Muscle of back (tissue), 13 donors: ENCODE measurements at places on chromosomes 12 and 14.

DNA sequence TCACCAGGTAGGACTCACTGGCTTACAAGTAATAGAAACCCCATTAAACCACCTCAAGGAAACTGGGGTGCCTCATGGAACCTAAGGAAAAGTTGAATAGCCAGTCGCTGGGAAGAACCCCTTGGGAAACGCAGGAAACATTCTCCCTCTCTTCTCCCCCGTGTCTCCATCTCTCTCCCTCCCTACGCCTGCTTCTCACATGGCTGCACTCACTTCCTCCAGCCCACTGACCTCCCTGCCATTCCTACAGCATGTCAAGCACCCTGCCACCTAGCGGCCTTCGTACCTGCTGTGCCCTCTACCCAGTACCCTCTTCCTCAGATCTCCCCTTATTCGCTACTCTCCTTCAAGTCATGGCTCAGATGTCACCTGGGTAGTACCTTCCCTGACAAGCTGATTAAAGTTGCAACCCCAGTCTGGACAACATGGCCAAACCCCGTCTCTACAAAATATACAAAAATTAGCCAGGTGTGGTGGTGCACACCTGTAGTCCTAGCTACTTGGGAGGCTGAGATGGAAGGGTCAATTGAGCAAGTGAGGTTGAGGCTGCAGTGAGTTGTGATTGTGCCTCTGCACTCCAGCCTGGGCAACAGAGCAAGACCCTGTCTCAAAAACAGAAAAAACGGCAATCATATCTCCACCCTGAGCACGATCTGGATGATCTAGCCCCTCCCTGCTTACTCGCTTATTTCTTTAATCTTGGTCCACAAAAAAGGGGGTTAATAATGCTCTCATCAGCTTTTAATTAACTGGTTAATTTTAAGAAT is 6.4 kb upstream of the DTX1 start:
- DNase-seq, result no peak

- no peak for DNase-seq
Measured at GRCh38 chr12:65856521-65856920, 32.2 kb downstream of the HMGA2 start.

- no peak for DNase-seq
Measured at GRCh38 chr12:91889059-91889458, 256.6 kb downstream of the BTG1 start.

DNA sequence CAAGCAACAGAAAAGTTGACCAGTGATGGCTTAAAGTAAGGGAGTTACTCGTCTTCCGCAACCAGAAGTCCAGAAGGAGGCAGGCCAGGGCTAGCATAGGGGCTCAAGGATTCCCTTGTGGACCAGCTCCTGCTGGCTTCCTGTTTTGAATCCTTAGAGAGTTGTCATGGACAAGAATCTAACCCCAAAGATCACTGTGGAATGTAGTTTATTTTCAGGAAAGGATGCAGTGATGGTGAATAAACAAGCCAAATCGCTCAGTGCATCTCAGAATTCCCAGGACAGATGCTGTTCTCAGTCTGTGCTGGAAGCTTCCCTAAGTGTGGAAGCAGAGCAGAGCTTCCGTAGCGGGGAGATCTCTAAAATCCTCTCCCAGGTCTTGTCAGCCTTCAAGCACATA is 311.3 kb downstream of the C12orf75 start:
- DNase-seq, result peak; percentile 17

DNA sequence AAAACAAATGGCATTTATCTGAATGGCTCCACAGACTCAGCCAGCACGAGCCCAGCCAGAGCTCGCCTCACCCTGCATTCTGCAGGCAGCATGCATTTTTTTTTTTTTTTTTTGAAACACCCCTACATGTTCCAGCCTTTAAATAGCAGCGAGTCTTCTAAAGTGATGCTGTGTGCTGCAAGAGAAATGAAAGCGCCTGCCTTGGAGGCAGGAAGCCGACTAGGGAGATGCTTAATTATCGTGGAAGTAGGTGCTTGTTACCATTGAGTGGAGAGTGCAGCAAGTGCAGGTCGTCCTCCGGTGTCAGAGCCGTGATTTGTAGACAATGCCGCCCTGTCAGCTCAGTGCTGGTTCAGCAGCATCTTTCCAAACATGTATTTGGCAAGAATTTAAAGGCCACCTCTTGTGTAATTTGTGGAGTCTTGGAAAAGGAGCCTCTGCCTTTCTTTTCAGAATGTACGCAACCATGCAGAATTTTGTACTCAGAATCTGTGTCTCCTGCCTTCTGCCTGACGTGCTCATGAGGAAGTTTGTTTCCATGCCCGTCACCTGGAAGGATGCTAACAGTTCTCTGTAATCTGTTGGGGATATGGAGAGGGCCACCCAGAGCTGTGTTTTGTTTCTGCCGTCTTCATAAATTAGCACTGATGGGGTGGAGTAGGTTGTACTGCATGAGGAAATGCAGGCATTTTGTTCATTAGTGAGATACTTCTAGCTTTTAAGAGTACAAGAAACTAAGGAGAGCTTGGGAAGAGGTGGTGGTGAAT is 345.9 kb upstream of the RGS6 start:
- no peak for DNase-seq

DNA sequence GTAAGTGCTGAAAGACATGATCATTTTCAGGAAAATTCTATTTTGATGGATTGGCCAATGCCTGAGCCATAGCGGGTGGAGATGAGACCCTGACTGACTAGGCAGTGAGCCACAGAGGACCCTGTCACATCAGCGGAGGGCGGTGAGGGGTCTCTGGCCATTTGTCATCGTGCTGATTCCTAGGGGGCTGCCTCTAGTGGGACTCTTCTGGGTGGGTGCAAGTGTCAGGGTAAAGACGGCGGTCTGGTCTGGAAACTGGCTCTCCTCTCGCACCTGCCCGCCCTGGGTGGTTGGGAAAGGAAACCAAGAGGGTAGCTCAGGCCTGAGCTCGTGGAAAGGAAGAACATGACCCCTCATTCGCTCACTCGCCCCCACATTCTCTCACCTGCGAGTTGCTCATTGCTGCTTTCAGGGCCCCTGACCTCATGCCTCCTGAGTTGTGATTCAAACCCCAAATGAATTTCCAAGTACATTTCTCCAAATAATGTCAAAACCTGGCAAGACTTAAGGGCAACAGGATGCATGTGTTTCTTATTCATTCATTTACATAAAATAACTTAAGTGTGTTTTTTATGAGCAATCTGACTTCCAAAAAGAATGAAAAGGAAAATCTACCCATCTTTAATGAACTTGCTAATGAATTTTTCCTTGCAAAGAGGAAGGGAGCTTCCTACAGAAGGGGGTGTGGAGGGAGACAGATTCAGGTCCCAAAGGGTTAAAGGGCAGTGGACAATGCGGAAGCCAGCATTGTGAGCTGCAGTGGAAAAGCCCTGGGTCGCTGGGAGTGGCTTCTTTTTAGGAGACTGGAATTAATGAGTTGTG is 12.8 kb downstream of the MEG3 start:
- DNase-seq, result no peak

DNA sequence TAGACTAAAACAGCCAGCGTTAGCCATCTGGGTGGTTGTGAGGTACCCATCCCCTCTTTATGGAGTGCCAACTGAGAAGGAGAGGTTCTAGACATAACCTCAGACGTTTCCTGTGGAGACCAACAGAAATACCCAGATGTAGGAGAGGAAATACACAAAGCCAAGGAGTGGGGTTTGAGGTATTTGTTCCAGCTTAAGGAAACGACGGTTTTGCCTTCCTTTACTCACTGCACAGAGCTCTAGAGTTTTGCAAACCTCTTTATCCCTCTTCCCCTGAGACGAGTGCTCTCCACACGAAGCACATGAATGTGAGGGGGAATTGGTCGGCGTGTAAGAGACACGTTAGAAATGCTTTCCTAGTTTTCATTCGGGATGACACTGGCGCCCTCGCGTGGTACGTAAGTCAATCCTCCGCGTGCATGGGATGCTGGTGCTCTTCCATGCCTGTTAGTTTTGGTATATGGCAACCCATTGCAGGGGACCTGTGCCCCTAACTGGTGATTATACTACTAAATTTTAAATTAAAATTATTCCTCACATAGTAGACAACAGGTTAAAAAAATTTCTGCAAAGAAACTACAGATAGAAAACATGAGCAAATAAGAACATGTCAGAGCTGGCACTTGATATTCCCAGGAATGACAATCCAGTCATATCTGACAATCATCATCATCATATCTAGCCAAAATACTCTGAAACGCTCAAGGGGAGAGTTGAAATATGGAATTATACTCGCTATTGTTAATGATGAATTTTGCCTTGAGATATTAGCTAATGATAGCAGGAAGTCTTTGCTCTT is 121.7 kb downstream of the PPM1H start:
- DNase-seq, result peak; percentile 53

DNA sequence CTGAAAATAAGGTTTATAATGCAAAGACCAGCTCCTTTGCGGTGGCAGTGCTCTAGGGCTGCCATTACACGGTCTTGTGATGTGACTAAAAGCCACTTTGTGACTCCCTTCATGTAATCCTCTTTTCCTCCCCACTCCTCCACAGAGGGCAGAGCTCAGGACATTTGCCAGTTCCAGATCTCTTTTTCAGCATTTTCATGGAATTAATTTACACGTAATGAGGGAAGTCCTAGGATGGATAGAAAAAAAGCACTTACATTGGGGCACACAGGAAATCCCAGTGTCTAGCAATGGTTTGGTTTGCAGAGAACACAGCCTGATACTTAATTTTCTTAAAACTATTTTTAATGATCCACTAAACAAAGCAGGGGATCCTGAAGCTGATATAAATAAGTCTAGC is 17.5 kb upstream of the ATF1 start:
- no peak for DNase-seq

DNA sequence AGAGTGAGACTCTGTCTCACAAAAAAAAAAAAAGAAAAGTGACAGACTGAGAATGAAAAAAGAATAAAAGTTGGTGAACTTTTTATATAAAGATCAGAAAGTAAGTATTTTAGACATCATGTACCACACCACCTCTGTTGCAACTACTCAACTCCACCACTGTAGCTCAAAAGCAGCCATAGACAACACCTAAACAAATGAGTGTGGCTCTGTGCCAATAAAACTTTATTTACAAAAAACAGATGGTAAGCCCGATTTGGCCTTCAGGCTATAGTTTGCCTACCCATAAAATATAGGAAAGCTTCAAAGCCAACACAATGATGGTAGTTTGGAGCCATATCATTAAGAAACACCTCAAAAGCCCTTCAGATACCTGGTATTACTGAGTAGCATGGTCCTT is 154.5 kb upstream of the FOXN3 start:
- no peak for DNase-seq

GRCh38 chr12:55983232-55983842 is 9.5 kb downstream of the RAB5B start:
- DNase-seq, result no peak

DNA sequence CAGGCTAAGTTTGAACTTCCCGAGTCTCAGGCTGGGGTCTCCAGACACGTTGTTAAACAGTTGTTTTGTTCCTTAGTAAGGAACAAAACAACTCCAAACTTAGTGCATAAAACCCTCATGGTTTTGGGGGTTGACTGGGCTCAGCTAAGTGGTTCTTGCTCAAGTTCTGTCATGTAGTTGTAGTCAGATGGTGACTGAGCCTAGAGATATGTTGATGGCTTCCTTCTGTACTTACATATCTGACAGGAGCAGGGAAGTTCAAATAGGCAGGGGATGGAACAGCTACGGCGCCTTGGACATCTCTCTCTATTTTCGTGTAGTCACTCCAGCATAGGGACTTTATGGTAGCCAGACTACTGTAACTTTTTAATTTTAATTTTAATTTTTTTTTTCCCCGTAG is 45.7 kb downstream of the SPATS2 start:
- no peak for DNase-seq

DNA sequence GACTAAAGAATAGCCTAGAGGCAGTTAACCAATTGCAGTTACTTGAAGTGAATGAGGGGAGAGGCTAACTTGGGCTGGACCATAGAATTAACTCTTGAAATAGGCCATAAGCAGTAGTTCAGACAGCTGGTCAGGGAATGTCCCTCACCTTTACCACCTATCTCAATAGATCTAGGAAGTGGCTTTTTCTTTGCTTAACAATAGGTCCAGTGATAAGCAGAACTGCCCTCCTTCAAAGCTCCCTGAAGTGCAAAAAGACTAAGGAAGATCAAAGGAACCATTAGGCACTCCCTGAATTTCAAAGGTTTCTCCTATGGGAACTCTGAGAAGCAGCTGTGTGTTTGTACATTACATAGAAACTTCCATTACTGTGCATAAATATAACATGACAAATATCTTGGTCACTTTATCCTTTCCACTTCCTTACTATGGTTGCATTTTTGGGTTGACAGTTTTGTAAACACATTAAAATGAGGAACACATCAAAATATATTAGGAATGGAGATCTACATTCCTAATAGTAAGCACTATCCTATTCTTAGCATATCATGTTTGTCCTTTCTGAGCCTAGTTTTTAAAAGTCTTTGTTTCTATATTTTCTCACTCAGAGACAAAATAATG is 7.2 kb upstream of the NAA30 start:
- DNase-seq, result no peak

GRCh38 chr12:2960390-2960956 is 1.3 kb downstream of the TEAD4 start:
- peak; percentile 29 for DNase-seq

GRCh38 chr12:107441665-107442300 is 243.8 kb upstream of the PWP1 start:
- peak; percentile 15 for DNase-seq

GRCh38 chr12:77996670-77997069 is 166.0 kb downstream of the NAV3 start:
- no peak for DNase-seq

- DNase-seq, result no peak
Measured at GRCh38 chr12:8088574-8088973, 6.5 kb downstream of the NECAP1 start.

DNA sequence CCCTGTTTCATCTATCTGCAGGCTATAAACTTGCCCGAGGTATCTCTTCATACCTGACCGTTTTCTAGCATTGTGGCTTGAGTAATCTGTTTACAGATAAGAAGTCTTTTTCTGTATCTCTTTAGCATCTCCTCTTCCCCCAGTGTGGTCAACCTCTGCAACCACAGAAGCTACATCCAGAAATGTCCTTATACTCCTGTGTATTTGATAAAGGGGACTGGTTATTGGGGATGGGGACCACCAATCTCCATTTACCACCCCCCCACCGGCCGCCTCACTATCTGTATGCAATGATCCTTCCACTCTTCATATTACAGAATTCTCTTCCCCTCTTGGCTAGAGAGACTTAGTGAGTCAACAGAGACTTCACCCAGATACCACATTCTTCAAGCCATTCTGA is 3.4 kb upstream of the RPAP3 start:
- no peak for DNase-seq

DNA sequence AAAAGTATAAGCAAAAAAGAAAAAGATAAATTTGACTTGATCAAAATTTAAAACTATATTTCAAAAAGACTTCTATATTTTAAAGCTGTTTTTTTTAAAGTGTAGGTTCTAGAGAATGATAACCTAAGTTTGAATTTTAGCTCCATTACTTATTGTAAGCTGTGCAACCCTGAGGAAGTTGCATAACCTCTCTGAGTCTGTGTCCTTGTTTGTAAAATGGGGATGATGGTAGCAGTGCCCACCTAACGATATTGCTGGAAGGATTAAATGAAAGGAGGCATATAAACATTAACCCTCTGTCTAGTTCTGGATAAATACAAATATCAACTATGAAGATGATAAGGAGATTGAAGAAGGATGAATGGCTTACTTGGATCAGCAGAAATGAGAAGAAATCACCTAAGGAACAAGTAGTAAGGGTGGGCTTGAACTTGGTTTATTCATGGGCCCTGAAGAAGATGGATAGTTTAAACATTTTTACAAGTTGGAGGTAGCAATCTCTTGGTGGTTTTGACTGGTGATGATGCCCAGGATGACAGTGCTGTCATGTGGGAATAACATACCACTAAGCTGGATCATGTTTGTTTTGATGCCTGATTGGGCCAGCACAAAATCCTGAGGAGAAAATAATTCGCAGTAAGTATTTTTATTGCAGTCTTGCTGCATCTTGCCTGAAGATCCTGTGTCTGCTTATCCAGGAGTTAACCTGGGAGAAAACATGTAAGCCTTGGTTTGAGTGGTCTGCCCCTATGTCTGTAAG is 35.0 kb downstream of the TXNRD1 start:
- DNase-seq, result no peak
